ENCODE measurements at places on chromosomes 1 and 21.

DNA sequence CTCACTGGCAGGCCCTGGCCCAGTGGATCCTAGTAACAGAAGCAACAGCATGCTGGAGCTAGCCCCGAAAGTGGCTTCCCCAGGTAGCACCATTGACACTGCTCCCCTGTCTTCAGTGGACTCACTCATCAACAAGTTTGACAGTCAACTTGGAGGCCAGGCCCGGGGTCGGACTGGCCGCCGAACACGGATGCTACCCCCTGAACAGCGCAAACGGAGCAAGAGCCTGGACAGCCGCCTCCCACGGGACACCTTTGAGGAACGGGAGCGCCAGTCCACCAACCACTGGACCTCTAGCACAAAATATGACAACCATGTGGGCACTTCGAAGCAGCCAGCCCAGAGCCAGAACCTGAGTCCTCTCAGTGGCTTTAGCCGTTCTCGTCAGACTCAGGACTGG lies 7.7 kb downstream of the CGN start:
- DNase-seq: no peak

GRCh38 chr1:209720326-209720725 lies 15.7 kb downstream of the HSD11B1 start:
- no peak for DNase-seq

DNA sequence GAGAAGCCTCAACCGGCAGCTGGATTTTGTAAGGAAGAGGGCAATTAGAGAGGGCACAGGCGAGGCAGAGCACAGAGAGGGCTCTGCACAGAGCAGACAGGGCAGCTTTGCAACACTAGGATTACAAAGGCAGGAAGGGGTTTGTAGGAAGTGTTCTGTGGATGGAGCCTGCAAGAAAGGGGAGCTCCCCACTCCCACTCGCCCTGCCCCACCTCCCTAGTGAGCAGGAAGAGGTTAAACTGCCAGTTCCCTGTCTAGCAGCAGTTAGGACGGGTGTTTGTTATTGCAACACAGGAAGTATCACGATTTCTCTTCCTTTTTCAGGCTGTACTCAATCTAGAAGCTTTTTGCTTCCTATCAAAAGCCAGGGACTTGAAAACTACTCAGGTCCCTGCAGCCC lies 63.3 kb upstream of the LRRC8D start:
- DNase-seq: no peak

DNA sequence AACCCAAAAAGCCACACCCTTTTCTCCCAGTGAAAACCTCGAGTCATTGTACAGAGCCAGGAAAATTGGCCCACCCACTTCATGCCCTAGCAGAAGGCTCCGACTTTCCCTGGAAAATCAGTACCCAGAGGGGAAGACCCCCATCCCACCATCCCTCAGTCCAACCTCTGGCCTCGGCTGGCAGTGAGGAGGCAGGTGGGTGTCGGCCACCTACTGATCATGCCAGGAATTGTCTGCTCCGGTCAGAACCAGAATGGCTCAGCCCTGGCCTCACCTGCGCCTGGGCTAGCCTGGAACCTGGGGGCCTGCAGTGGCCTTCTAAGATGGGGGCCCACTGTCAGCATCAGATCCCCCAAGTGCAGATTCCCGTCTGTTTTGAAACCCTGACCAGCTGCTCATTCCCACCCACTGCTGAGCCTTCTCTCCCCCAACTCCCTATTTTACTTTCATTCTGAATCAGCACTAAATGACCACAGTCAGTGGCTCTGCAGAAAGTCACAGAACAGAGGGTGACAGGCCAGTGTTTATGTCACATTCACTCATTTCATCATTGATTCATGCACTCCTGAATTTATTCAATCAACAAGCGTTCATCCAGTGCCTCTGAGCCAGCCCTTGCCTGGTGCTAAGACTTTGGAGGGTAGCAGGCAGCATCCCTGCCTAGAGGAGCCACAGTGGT lies 3.0 kb upstream of the S100A9 start:
- no peak for DNase-seq

- no peak for DNase-seq
Measured at GRCh38 chr1:44029260-44029910, 1.9 kb downstream of the SLC6A9 start.

Data from cortex of kidney (tissue), 1 donor.